ENCODE measurements at places on chromosomes 2 and 18. TPM values are rescaled to one million over a fixed set of nuclear protein-coding genes. Genes with fewer than 3 reads are reported as not detected.

DNA sequence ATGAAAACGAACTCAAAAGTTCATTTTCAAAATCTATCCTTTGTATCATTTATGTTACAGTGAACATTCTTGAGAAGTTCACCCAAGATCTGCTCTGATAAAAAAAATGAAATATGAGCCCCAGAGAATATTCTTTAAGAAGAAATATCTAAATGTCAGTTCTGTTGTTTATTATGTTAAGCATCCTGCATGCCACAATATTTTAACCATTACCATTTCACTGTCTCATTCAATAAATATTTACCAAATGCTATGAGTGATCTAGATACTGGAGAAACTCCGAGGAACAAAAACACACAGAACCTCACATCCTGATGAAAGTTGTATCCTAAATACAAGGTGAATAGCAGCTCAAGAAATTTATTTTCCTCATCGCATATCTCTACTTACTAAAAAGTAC lies 170.2 kb downstream of the ZNF385B start:
- DNase-seq = no peak

- DNase-seq = no peak
Measured at GRCh38 chr2:29423061-29423666, 307.9 kb downstream of the CLIP4 start.

DNA sequence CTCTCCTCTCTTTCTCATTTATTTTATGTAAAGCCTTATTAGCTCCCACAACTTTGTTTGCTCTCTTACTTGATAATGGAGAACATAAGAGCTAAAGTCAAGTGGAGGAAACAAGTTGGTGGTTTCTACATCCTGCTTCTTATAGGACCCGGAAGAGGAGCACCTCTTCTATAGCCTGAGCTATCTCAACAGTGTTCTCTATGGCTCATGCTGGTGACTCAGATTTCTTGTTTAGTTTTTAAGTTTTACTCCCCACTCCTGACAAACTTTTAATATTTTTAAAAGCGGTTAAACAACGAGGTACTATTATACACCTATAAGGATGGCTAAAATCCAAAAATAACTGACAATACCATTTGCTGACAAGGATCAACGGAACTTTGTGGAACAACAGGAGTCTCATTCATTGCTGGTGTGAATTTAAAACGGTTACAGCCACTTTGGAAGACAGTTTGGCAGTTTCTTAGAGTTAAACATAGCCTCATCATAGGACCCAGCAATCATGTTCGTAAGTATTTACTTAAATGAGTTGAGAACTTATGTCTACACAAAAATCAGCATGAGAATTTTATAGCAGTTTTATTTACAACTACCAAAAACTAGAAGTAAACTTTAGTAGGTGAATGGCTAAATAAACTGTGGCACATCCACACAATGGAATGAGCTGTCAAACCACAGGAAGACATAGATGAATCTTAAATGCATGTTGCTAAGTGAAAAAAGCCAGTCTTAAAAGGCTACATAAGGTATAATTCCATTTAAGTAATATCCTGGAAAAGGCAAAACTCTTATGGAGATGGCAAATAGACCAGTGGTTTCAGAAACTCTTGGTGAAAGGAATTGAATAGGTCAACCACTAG lies 12.7 kb upstream of the CDC42EP3 start:
- no peak for DNase-seq

DNA sequence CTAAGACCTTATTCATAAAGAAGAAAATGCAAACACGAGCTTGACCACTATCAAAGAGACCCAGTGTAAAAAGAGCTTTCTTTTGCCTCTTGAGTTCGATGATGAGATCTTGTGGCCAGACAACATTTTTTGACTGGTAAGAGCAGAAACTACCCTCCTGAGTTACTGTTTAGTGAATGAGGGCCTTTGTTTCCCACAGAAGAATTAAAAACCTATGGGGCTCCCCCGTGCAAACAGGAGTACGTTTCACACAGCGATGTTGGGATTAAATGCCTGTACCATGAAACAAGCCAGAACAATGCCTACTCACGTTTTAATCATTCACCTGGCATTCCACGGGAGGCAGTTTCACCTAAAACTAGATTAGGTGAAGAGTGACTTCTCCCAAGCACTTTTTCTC lies 36.0 kb downstream of the MYCN start:
- DNase-seq = no peak

- no peak for DNase-seq
Measured at GRCh38 chr2:43715300-43716098, 39.3 kb upstream of the C1GALT1C1L start.

DNA sequence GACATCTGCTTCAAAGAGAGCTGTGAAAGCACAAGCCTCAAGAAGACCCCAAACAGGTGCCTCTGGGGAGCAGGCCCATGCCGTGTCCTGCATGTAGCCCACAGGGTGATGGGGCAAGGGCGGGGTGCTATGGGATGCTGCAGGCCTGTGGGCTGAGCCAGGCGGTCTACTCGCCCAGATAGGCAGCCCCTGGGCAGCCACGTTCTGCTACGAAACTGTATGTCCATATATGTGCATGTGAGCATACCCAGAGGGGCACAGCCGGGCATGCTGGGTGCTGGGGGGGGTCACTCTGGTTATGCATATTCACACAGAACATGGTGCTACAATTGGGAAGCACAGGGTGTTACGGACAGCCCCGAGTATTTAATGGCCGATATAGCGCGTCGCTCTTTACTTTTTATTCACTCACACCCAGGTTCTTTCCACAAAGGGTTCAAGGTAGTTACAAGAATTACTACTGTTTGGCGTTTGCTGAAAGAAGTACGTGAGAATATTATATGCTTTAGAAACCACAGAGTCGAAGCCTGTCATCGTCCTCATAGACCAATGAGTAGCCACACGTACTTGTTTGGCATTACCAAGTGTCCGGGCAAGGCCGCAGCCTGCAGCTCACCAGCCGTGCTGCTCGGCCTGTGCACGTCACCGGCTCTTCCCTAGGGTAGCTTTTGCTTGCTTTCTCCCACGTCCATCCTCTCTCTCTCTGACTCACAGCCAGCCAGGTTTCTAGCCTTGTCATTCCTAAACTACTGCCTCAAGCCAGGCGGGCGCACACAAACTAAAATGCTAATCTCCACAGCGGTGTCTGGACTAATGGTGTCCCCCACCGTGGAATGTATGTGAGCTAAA lies 14.4 kb downstream of the MTERF4 start:
- no peak for DNase-seq

DNA sequence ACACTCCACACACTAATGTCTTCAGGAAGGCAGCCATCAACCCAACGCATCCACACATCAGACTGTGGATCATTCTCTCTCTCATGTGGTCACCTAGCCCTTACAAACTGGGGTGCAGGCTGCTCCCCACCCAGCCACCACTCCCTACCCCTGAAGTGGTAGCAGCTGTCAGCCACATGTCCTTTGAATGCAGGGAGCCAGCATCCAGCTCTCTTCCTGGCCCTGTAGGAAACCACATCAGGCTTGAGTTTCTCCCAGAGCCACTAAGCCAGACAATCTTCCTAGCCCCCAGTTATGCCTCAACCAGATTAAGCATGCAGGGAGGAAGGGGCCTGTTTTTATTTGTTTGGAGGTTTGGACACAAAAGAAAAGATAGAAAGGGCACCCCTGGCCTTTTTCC lies 52.8 kb upstream of the SPP2 start:
- no peak for DNase-seq

DNA sequence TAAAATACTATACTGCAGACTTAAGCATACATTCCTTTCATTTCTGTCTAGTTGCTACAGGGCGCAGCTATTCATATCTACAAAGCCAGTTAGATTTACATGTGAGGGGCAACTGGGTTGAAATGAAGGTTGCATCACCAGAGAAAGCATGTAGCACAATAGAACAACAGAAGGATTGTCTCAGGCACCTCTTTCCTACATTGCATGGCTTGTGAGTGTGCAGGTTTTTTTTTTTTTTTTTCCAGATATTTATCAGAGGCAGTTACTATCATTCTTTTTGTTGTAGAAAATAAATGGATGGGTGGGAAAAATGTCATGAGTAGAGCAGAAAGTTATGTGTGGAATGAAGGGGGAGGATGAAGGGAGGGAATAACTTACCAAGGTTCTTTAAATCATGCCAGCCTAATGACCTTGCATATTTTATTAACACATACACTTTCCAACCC lies 86.8 kb downstream of the ERBB4 start:
- peak; percentile 30 for DNase-seq

- no peak for DNase-seq
Measured at GRCh38 chr2:160494201-160494644, 616 bp upstream of the RBMS1 start.

DNA sequence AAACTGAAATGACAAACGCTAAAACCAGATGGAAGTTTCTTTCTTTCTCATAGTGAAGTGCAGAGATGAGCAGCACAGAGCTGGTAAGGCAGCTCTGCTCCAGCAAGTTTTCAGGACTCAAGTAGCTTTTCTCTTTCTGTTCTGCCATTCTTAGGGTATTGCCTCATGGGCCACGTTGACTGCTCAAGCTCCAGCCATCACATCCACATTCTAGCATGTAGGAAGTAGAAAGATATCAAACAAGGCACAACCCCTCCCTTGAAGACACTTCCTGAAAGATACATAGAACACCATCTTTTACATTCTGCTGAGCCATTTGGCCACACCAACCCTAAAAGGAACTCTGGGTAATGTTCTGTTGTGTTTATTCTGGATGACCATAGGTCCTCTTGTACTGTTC lies 48.5 kb upstream of the GLI2 start:
- no peak for DNase-seq

Gene L3MBTL4
- 1.2 TPM for total RNA-seq

Gene G6PC2
- total RNA-seq = not detected

Gene TTC32
- total RNA-seq = 32.0 TPM

Gene SERPINB4
- not detected for total RNA-seq

Gene TBR1
- 0.05 TPM for total RNA-seq

Gene RGPD3
- total RNA-seq = 0.05 TPM

Gene VWA3B
- total RNA-seq = not detected

Gene PID1
- total RNA-seq = 24.8 TPM

Gene UGT1A3
- not detected for total RNA-seq

Gene C2orf15
- total RNA-seq = 0.27 TPM
